Suprapubic skin (tissue), 4 donors: ENCODE measurements at places on chromosomes 12 and 14.

- DNase-seq = no peak
- no peaks in the 10 kb centered on the region for H3K27me3 ChIP-seq
- H3K27ac ChIP-seq = no peak overlapping the region
- H3K4me1 ChIP-seq = no peaks in the 10 kb centered on the region
- H3K4me3 ChIP-seq = no peak overlapping the region
These were observed 68.2 kb downstream of the ATP23 start for GRCh38 chr12:58009405-58010195.

- peaks cover 22% of the 10 kb centered on the region for H3K4me1 ChIP-seq
- H3K27ac ChIP-seq = no peak overlapping the region
These were observed 27.3 kb downstream of the FRS2 start for GRCh38 chr12:69497308-69498026.

GRCh38 chr12:109858764-109859163 lies 21.6 kb downstream of the GLTP start:
- H3K27me3 ChIP-seq = no peaks in the 10 kb centered on the region
- no peak overlapping the region for H3K4me3 ChIP-seq
- no peak for DNase-seq
- peaks cover 55% of the 10 kb centered on the region for H3K36me3 ChIP-seq
- H3K4me1 ChIP-seq = peaks cover 17% of the 10 kb centered on the region

- DNase-seq = no peak
- H3K36me3 ChIP-seq = no peaks in the 10 kb centered on the region
- no peaks in the 10 kb centered on the region for H3K27me3 ChIP-seq
- H3K27ac ChIP-seq = no peak overlapping the region
- no peak overlapping the region for H3K4me3 ChIP-seq
These were observed 747.6 kb upstream of the LRFN5 start for GRCh38 chr14:40859055-40859454.

DNA sequence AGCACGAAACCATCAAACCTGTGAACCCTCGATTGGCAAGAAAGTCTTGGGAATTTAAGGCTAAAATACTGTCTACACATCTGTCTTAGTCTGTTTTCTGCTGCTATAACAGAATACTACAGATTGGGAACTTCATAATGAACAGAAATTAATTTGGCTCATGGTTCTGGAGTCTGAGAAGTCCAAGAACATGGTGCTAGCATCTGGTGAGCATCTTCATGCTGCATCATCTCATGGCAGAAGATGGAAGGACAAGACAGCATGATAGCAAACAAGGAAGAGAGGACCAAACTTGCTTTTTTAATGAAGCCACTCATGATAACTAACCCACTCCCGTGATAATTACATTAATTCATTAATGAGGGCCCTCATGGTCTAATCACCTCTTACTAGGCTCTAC lies 102.0 kb upstream of the CDKN3 start:
- H3K4me1 ChIP-seq = no peaks in the 10 kb centered on the region
- H3K27me3 ChIP-seq = peaks cover 3% of the 10 kb centered on the region
- no peak overlapping the region for H3K27ac ChIP-seq
- no peaks in the 10 kb centered on the region for H3K36me3 ChIP-seq
